ENCODE measurements at places on chromosomes 16 and 17.

DNA sequence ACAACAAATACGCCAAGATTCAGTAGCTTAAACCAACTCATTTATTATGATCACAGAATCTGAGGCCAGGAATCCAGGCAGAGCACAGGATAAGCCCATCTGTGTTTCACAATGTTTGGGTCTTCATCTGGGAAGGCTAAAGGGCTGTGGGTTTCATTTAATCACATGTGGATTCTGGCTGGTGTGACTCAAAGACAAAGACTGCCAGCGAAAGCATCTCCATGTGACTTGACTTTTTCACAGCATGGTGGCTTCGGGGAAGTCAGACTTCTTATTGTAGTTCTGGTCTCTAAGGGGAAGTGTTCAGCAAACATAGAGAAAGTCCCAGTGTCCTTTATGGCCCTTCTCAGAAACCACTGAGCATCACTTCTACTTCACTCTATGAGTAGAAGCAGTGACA is 1014.4 kb upstream of the GOT2 start:
- DNase-seq, result no peak

DNA sequence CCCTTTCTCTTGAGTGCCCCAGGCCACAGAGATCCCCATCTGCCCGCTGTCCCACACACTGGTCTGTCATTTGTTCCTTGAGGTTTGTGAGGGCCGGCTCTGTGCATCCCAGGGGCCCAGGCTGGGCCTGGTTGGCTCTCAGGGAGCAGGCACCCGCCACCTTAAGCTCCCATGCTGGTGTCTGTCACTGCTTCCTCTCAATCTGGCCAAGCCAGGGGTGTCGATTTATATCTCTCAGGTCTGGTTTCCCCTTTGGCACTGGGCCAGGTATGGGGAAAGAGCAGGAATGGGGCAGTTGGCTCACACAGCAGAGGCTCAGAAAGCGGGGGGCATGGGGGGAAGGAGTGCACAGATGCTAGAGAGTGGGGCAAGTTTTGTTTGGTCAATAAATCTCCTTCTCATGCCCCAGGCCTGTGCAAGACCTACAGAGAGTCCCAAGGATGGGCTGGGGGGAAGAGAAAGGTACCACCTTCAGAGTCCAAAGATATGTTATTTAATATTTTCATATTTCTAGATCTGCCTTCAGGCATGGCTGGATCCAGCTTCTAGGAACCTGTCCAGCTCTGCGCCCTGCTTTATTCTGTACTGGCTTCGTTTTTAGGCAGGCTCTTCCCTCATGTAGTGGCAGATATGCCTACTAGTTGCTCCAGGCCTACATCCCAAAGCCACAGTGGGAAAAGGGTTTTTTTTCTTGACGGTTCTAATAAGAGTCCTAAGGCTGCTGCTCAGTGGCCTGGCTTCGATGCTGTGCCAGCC is 34.3 kb downstream of the IL4R start:
- no peak for DNase-seq

GRCh38 chr16:83989300-83989699 is 21.3 kb downstream of the NECAB2 start:
- no peak for DNase-seq

DNA sequence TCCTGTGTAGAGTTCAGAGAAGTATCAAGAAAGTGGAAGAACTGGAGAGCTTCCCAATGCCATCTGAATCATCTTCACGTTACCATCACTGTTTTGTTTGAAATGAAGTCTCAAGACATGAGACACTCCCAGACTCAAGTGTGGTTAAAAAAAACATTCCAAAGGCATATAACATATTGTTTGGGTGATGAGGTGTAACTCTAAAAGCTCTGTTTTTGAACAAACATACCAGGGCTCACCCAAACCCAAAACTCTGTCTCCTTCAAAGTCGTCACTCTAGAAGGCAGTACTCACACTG is 6.3 kb upstream of the ZCCHC14 start:
- DNase-seq, result peak; percentile 50

DNA sequence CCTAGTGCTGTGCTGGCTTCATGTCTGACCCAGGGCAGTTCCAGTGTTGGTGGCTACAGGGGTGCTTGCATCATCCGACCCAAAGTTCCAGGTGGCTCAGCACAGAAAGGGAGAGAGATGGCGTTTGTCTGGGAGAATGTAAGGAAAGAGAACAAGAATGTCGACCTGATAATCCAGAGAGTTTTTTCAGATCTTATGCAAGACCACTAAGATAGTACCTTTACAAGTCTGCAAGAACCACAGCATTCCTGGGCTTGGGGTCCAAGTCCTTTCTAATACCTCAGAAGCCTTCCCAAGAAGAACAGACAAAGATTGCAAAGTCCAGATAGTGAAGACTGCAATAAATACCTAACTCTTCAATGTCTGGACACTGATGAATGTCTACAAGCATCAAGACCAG is 363.0 kb upstream of the TOM1L1 start:
- DNase-seq, result no peak

DNA sequence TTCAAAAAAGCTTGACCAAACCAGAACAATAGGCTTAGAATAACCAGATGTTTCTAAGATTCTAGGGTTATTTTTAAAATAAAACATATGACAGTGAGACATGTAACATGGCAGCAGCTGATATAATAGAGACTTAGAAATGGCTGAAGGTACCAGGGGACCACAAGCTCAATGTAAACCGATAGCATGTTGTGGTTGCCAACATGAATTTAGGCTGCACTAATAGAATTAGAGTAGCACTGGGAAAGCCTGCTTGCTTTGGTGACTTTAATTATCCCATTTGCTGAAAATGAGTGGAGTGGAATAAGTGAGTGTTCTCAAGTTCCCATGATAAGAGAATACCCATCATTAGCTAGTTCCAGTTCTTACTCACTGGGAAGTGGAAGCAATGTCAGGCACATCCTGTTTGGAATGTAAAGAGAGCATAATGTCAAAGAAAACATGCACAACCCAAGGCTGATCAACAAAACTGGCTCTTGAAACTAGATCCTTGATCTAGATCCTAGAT is 621.2 kb upstream of the CDH5 start:
- DNase-seq, result no peak

- DNase-seq, result no peak
Measured at GRCh38 chr16:3725276-3725675, 8.0 kb upstream of the TRAP1 start.

GRCh38 chr16:81708266-81709015 is 70.7 kb upstream of the PLCG2 start:
- DNase-seq, result no peak

GRCh38 chr17:18257268-18257981 is 1.1 kb downstream of the FLII start:
- no peak for DNase-seq

DNA sequence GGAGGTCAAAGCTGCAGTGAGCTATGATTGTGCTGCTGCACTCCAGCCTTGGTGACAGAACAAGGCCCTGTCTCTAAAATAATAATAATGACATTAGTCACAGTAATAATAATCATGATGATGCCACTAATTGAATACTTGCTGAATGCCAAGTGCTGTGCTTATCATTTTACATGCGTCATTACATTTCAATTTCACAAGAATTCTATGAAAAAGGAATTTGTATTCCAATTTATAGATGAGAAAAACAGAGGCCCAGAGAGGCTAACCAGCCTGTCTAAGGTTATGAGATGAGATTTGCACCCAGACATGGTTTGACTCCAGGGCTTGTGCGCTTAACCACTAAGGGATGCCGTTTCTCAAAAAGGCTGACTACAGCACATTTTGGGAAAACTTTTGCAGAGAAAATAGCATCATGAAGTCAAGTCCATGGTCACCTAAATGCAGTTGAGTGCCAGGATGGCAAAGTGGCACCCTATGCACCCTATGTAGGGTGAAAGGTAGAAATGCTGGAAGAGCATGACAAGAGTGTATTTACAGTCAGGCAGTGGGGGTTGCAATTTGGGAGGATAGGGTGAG is 144.3 kb upstream of the CACNG3 start:
- no peak for DNase-seq

GRCh38 chr16:78503602-78504001 is 404.1 kb downstream of the WWOX start:
- DNase-seq, result no peak

DNA sequence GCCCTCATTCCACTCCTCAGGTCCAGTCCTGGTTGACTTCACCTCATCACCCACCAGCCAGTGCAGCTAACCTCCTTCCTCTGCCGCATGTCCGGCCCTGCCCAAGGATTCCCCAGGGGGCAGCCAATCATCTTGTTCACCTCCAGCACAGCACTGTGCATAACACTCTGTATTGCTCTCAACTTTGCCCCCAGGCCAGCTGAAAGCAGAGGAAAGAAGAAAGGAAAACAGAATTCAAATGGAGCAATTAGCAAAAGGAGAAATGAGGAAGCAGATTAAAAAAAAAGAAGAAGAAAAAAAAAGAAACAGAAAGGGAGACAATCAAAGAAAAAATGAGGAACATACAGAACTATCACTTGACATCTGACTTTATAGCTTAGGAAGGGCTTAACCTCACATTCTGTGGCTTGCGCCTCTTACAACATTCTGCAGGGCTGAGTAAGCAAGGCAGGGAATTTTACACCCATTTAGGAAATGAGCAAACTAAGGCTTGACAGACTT is 26.1 kb downstream of the GAS7 start:
- no peak for DNase-seq

- DNase-seq, result no peak
Measured at GRCh38 chr17:68184816-68185436, 62.9 kb upstream of the AMZ2 start.

GRCh38 chr16:23119570-23119969 is 29.7 kb downstream of the USP31 start:
- peak; percentile 90 for DNase-seq

DNA sequence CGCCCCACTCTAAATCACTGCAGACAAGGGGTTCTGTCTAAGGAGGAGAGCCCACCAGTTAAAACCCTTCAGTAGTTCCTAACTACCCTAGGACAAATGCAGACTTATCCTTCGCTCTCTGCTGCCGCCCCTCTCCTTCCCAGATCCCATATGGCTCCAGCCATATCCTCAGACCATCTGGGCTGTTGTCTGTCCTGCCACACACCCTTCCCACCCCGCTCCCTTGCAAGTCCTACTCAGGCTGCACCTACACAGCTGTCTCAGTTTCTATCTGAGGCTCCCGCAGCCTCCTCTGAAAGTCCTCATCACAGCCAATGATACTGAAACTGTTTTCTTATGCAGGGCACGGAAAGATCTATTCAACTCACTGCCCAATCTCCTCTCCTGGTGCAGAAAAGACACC is 720 bp upstream of the BCKDK start:
- no peak for DNase-seq

DNA sequence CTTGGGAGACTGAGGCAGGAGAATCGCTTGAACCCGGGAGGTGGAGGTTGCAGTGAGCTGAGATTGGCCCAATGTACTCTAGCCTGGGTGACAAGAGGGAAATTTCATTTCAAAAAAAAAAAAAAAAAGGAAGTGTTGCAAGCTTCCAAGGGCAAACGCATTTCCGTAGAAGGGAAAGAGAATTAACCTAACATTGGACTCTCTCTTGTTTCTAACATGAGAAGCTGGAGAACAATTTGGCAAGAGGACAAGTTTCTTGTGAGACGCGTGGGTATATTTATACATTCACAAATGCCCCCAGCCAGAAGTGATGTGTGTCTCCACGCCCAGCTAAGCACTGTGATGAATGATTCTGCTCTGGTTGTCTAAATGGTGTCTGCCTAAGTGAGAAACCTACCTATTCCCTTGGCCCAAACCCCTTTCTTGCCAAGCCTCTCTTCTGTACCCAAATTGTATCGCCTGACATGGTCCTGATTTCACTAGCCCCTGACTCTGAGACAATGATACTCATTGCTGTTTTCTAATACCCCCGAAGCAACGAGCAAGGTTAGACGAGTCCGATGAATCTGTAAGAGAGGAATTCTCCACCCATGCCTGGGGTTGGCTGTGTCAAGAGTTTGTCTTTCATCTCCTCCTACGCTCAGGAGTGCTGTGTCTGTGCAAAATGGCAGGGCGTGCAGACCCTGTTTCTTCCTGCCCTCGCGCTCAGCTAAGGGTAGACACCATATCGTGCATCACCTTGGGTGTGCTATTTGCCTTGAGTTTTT is 14.2 kb upstream of the ST6GALNAC2 start:
- no peak for DNase-seq

DNA sequence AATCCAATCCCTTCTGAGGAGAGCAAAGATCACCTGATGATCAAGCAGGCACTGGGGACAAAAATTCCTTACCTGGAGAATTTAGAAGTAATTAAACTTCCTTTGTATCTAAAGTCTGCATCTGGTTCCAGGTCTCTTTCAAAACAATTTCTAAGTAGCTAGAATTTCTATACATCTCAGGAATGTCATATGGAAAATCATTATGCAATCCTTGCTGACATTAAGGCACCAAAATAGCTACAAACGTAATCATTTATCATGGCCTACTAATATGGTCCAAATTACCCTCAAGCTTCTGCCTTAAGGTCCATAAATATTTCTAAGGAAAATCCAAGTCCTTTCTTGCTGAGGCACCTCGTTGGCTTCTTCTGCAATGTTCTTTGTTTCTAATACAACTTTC is 32.9 kb upstream of the YPEL2 start:
- no peak for DNase-seq

Data from fibroblast of gingiva (primary cell).